ENCODE measurements at places on chromosomes 7 and 10.

- DNase-seq, result no peak
Measured at GRCh38 chr7:78057571-78057970, 259.0 kb downstream of the PHTF2 start.

- DNase-seq, result no peak
Measured at GRCh38 chr7:101166909-101167644, 1.7 kb upstream of the VGF start.

DNA sequence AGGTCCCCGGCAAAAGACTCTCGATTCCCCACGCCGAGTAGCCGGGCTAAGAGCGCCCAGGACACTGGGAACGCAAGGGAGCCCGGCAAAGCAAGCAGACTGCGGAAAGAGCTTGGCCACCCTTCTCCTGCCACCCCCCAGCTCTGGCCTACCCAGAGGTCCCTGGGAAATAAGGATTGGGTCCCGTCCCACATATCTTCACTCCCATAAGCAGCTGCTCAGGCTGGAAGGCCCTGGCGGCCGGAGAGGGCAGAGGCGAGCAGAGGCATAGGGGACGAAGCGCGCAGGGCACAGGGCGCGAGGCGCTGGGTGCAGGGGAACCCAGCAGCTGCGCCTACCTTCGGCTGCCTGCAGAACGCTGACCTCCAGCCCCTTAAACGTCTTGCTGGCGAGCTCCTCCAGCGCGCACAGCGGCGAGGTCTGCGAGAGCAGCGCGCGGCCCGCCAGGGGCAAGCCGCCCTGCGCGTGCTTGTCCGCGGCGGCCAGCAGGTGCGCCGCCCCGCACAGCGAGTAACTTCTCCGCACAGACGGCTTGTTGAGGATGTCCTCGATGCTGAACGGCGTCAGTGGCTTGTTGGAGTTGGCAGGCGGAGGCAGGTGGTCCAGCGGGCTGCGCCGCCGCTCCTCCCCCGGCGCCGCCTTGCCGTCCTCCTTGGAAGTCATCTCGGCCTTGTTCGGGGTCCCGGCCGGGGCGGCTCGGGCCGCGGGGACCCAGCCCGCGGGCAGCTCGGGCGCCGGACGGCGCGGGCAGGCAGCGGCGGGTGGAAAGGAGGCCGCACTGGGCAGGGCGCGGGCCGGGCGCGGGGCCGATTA, 904 bp downstream of the LBX1 start:
- no peak for DNase-seq

GRCh38 chr10:124543146-124543545, 81.5 kb downstream of the LHPP start:
- DNase-seq, result no peak

DNA sequence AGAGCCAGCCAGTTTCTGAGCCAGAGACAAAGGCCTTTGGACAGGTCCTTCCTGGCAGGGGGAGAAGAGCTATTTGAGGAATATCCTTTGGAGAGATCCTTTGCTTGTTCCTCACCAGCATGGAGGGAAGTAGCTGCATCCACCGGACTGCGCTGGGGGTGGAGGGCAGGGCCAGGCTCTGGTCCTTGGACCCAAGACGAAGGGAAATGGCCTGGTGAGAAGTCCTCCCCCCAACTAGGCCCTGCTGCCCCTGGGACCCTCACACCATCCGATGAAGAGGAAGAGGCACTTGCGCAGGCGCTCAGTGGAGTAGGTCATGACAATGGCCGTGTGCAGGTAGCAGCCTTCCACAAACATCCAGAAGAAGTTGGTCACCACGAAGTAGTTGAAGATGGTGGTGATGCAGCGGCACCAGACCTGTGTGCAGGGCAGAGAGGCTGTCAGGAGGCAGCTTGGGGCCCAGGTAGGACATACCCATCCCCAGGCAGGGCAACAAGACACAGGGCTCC, 19.8 kb downstream of the CRHR2 start:
- DNase-seq, result no peak

DNA sequence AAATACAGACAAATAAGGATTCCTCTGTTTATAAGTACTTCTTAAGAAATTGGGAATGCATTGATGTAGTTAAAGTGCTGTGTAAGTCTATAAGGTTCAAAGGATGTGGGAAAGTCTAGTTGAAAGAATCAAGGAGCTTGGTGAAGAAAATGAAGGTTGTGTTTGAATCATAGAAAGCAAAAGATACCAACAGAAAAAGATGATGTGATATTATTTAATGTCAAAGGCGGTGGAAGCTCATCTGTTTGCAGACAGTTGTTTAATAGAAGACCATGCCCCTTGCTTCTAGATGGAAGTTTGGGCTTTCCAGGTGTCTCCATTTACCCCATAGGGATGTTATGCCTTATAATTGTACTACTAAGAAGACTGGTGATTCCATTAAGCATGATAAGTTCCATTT, 150.3 kb downstream of the CCSER2 start:
- DNase-seq, result no peak

GRCh38 chr7:132856416-132856815, 225.5 kb downstream of the CHCHD3 start:
- no peak for DNase-seq

DNA sequence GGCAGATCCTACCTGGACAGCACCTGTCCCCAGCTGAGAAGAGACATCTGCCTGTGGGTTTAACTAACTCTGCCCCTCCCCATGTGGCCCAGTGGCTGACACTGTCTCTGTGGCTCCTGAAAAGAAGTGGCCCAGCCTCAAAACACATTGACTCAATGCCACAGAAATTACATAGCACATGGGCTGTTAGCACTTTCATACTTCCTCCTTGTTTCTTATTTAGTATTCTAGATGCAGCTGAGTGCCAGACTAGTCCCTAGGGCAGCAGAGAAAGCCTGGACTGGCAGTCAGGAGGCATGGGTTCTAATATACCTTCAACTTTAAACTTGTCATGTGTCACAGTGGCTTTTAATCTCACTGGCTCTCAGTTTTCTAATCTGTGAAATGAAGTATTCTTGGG, 171.0 kb downstream of the TRIL start:
- no peak for DNase-seq

Measured in GM03348 (cell line).